ENCODE measurements at places on chromosomes 3 and 15.
A peak's percentile ranks its signal among the peaks of the same experiment; 100 is the strongest.

DNA sequence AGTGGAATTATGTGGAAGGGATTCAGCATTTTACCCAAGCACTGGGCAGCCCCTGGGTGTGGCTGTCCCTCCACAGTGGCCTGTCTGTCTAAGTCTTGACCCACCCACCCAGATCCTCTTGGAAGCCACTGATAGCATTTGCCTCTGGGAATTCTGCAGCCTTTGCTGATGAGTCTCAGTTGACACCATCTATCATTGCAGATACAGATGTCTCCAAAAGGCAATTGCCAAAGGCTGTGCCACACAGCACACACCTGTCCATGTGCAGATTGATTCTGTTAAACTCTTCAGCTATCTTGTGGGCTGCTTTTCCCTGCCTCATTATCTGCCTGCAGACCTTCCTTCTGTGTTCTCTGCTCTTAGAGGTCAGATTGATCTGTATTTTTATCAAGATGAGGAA is 18.1 kb downstream of the CX3CR1 start:
- DNase-seq = no peak

DNA sequence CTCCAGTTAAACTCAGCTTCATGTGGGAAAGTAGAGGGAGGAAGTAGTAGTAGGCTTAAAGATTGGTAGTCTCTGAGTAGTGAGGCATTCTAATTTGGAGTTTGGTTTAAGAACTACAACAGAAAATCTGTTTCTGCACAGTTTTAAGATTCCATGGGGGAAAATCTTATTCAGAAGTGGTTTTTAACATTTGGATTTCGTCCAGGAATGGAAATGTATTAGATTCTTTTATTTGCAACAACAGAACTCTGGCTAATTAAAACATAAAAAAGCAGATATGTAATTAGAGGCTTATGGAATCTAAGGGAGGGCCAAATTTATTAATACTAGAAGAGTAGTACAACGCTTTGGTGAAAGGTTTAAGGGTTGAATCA is 36.0 kb downstream of the NECTIN3 start:
- DNase-seq = no peak

- peak; percentile 72 for DNase-seq
Observed at GRCh38 chr15:75841626-75842025, 1.6 kb upstream of the UBE2Q2 start.

DNA sequence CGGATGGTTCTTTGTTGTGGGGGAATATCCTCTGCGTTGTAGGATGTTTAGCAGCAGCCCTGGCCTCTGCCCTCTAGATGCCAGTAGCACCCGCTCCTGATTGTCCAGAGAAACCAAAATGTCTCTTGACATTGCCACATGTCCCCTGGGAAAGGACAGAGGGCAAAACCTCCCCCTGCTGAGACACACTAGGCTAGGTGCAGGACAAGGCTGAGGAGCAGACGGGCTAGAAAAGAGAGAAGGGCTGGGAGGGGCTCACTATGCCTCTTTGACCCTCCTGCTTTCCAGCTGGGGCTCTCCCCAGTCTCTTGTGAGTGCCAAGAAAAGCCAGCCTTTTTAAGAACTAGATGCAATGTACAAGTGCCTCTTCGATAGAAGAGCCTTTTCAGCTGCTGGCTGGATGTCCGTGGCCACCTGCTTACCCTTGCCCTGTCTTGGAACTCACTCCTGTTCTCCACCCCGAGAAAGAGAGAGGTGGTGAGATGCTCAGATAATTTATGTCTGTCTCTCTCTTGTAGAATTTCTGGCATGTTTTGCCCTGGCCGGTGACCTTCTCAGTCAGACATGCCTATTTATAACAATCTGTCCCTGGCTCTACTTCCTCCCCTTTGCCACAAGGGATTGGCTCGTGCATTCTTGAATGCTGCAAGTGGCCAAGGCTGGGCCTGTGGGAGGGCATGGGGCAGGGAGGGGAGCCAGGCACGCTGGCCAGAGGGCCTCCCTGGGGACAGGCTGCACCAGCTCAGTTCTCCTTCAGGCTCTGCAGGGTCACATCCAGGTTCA is 142.6 kb downstream of the RPLP1 start:
- DNase-seq = no peak

DNA sequence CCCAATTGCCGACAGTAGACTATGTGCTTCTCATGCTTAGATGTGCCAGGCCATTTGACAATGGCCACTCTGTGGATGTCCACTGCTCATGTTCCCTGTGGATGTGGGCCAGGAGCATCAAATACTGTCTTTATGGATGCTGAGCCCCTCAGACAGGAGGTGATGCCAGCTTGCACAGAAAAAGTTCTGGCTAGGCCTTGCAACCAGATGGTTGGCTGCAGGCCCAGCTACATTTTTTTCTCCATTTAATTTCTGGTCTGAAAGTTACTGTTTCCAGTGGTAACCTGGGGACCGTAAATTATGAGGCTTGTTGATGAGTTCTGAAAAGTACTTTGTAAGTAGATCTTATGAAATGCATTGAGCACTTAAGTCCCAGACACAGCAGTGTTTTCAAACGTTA is 228.5 kb downstream of the CHL1 start:
- DNase-seq = no peak

GRCh38 chr3:9606108-9606507 is 43.2 kb upstream of the MTMR14 start:
- no peak for DNase-seq

DNA sequence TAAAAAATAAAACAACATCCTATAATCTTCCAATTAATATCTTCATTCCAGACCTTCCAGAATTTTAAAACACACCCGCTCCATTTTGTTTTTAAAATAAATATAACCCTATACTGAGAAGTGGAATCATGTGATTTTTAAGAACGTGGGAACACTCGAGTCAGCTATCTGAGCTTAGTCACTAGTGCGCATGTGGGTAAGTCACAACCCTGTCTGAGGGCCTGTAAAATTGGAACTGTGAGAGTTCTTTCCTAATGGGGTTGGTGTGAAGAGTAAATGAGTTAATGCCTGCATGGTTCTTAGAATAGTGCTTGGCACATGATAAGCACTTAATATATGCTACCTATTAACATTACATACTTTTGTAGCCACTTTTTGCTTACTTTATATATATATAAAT is 19.9 kb upstream of the POLR2M start:
- DNase-seq = no peak

- DNase-seq = no peak
Observed at GRCh38 chr15:50050986-50051743, 67.9 kb downstream of the ATP8B4 start.

DNA sequence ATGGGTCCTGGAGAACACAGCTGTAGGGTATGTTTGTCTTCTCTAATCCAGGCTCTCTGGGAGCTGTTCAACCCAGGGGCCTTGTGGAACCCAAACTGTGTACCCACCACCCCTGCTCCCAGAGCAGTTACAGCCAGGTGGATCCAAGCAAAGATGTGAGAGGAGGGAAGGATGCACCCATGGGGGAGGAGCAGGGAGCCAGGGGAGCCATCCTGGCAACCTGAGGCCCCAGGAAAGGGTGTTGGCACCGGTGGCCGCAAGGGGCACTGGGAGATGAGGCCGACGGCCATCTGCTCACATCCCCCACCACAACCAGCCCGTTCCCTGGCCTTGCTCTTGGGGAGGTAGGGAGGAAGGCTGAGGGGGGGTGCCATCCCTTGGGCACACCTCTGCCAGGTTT is 43.2 kb downstream of the CMTM6 start:
- no peak for DNase-seq

GRCh38 chr3:134368751-134369105 is 5.5 kb downstream of the AMOTL2 start:
- no peak for DNase-seq

DNA sequence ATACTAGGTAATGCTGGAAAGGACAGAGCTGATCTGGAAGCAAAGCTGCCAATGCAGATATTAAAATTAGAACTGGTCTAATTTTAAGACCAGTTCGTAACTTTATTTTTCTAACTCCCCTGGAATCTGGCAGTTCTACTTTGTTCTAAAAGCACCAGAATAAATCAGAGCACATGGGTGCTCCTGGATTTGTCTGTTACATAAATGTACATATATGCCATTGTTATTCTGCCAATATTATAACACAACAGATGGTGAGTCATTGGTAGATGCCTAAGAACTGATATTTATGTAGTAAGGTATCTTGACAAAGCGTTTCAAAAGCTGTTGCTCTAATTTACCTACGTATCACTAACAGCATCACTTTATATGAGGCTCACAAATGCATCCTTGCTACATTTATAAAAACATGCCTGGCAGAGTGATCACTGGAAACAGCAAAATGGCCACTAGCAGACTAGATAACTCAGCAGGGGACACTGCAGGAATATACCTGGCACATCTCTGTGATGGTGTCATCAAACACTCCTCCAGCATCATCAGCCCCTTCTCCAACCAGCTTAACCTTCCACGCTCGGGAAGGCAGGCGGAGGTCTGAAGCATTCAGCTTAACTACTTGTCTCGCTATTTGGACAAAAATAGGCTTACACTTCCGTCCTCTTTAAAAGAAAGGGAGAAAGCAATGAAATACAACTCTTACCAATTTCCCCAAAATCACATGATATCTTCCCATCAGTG is 26.2 kb downstream of the FBXL22 start:
- no peak for DNase-seq

- no peak for DNase-seq
Observed at GRCh38 chr3:178096955-178097354, 439.3 kb upstream of the KCNMB2 start.

DNA sequence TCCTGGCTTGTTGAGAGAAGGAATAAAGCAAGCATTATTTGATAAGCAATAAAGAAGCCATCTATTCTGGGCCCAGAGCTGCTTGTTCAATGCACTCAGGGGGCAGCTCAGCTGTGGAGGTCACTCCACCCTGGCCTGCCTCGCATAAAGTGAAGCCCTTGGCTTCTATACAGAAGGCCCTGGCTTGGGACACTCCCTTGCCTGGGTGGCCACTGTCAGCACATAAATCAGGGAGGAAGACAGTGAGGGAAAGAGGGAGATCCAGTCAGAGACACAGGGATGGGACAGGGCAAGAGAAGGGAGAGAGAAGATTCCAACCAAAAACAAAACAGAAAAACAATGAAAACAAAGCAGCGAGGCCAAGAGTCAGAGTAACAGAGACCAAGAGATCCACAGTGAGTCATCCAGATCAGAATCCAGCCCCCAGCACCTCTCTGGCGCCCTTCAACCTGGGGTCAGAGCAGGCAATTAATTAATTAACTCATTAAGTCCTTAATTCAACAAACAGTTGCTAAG is 11.8 kb downstream of the INSYN1 start:
- DNase-seq = no peak

DNA sequence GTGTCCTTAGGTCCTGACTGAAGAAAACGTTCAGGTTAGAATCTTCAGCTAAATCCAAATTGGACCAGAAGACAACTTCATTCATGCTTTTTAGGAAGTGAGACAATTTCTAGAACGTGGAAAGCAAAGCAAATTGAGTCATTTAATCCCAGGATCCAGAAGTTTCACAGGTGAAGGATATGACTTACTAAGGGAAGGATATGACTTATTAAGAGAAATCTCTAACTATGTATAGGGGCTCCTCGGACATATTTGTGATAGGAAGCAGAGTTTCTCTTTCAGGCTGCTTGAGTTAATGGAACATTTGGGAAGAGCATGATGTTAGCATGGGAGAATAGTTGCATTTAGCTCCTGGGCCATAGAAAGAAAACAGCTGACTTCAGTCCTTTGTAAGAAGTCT is 16.1 kb upstream of the PLOD2 start:
- no peak for DNase-seq

DNA sequence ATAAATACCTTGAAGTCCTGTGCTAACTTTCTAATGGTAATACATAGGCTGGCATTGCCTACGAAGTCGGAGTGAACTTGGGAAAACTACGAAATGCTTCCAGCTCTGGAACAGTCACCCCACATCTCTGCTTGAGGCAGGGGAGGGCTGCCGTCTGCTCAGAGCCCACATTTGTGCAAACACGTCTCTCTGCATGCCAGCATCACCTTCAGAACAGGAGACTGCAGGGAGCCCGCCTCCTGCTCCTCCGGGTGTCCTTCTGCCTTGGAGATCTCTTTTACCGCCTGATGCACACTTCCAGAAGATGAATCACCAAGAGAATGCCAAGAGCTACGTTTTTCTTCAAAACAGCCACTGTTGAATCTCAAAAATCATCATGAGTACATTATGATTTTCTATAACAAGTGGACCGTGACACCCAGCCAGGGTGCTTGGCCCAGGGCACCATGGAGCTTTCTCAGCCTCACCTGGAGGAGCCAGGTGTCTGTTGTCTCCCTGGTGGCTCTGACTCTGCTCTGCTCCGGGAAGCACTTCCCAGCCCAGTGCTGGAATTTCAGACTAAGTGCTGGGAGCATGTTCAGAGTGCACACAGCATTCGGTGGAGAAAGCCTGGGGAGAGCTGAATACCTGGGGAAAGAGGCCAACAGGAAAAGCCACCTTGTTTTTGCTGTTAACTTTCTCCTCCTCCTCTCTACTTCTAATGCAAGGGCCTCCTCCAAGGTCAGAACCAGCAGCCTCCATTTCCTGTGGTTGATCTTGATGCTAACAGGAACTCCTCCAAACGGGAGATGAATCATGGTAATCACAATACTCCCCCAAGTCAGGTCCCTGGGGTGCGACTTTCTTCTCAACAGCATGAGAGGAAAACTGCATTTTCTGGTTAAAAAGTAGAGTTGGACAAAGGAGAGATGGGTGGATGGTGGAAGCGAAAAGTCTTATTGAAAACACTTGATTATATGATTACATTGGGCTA is 467.7 kb downstream of the GABRG3 start:
- no peak for DNase-seq

DNA sequence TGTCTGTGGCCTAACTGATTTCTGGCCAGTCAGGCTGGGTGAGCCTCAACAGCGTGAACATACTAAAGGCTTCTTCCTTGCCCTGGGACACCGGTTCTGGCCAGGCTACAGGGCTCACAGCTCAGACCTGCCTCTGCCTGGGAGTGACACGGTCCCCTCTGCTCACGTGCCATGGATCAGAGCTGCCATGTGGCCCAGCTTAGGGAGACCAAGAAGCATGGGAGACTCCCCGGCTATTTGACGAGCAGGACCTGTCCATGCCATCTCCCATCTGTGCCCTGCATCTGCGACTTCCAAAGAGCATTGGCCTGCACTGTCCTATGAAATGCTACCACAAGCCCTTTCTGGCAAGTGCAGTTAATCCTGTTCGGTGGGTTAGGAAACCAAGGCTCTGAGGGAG is 57.4 kb downstream of the APBA2 start:
- DNase-seq = no peak

- DNase-seq = peak; percentile 61
Observed at GRCh38 chr3:61560517-61561373, 626 bp upstream of the PTPRG start.

DNA sequence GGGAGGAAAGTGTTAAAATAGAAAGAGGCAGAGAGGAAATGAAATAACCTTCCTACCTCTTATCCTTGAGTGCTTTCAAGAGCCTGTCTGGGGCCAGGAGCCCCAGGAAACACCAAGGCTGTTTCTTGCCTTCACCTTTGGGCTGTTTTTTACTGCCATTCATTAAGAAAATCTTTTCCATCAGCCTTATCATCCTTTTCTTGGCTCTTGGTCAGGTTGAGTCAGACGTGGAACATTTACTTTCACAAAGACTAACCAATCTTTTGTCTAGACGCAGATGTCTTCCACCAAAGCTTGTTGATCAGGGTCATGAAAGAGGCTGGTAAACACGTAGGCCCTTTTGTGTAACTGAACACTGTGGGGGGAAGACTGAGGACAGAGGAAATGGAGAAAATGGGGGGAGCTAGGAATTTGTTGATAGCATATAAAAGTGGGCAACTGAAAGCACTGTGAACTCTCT is 151.0 kb upstream of the THBS1 start:
- peak; percentile 29 for DNase-seq

- DNase-seq = peak; percentile 30
Observed at GRCh38 chr3:58009749-58010535, 1.7 kb downstream of the FLNB start.

- no peak for DNase-seq
Observed at GRCh38 chr15:62972814-62973213, 69.7 kb upstream of the TPM1 start.
